Activated CD4-positive, CD25-positive, alpha-beta regulatory T cell (primary cell): ENCODE measurements at places on chromosomes 6 and 20.
A peak's percentile ranks its signal among the peaks of the same experiment; 100 is the strongest.

DNA sequence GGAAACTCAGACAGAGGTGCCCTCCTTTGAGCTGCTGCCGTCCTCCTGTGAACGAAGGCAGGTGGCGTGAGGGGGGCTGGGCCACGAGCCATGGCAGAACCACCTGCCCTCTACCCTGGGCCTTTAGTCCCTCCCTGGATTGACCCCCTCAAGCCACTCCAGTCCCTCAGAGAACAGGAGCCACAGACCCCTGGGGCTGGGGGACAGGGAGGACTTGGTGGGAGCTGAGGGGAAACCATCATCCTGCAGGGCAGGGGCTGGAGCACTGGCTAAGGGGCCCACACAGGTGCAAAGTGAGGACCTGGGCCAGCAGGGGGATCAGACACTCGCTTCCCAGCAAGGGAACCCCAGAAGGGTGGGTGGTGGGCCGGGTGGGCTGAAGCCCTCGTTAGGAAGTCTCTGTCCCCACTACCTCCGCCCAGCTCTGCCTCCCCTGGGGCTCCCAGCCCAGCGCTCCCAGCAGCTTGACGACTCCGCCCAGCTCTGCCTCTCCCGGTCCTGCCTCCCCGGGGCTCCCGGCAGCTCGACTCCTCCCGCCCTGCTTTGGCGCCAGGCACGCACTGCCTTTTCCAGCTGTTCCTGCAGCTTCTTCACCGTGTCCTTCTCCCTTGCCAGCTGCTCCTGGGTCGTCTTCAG, 44.4 kb downstream of the DSTN start:
- no peak for DNase-seq

- no peak for DNase-seq
Observed at GRCh38 chr6:110755411-110755834, 59.8 kb downstream of the CDK19 start.

GRCh38 chr6:106794129-106794528, 164.8 kb downstream of the QRSL1 start:
- DNase-seq: no peak

- DNase-seq: no peak
Observed at GRCh38 chr6:27263886-27264285, 16.4 kb downstream of the PRSS16 start.

DNA sequence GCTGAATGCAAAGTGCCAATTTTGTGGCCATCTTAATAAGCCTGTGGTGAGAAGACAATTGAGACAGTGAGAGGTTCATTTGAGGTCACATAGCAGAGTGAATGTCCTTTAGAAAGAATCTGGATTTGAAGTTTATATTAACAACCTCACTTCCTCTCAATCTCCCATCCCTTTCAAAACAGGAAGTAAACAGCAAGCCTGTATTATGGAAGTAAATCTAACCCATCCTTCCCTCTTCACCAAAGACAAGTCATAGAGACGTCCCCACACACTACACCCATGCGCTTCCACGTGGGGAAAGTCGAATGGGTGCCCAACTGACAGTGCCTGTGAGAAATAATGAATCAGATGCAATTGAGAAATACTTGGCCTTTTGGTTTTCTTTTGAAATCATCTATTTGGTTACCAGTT, 28.8 kb upstream of the CCND3 start:
- no peak for DNase-seq

DNA sequence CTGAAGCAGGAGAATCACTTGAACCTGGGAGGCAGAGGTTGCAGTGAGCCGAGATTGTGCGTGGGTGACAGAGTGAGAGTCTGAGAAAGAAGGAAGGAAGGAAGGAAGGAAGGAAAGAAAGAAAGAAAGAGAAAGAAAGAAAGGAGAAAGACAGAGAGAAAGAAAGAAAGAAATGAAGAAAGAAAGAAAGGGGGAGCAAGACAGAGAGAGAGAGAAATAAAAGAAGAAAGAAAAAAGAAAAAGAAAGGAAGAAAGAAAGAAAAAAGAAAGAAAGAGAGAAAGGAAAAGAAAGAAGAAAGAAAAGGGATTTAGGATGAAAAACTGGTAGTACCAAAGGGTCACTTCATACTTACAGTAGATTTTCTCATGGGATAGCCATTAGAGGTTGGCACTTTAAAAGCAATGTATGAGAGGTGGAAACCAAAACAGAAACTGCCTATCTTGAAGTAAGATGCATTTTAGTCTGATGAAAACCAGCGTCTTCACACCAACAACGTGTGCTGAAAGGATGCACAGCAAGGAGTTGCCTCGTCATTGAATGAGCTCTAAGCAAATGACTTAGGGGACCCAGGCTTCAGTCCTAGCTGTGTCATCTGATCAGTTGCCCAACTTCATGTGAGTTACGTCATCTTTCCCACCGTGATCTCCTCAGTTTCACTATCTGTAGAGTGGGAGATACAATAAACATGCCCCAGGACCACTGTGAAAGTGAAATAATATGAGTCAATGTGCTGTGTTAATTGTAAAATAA, 133.9 kb upstream of the NEDD9 start:
- DNase-seq: peak; percentile 18

- DNase-seq: no peak
Observed at GRCh38 chr6:51915098-51915497, 172.3 kb downstream of the PKHD1 start.

- DNase-seq: no peak
Observed at GRCh38 chr6:131782764-131783163, 25.1 kb upstream of the ENPP1 start.

- DNase-seq: no peak
Observed at GRCh38 chr20:19100975-19101374, 111.5 kb upstream of the SLC24A3 start.

- DNase-seq: no peak
Observed at GRCh38 chr6:130681028-130681427, 146.2 kb upstream of the SMLR1 start.

GRCh38 chr6:11712760-11713159, 65.8 kb downstream of the ADTRP start:
- no peak for DNase-seq

GRCh38 chr6:123150076-123150475, 154.0 kb downstream of the CLVS2 start:
- no peak for DNase-seq

DNA sequence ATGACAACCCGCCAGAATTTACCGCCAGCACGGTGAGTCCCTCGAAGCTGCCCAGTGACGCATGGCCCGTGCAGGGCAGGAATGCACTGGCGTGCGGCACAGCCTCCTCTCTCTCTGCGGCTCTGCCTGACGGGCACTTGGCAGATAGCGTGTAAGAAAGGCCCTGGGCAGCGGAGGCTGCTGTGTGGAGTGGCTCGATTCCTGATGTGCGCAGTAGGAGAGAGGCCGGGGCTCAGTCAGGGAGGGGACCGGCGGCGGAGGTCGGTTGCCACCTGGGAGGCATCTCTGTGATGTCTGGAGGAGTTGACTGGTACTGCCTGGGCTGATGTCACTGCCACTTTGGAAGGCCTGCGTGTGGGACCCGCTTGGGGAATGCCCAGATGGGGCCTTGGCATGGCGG, 170.7 kb downstream of the TAF4 start:
- no peak for DNase-seq

GRCh38 chr6:97316978-97317377, 34.0 kb upstream of the MMS22L start:
- no peak for DNase-seq

DNA sequence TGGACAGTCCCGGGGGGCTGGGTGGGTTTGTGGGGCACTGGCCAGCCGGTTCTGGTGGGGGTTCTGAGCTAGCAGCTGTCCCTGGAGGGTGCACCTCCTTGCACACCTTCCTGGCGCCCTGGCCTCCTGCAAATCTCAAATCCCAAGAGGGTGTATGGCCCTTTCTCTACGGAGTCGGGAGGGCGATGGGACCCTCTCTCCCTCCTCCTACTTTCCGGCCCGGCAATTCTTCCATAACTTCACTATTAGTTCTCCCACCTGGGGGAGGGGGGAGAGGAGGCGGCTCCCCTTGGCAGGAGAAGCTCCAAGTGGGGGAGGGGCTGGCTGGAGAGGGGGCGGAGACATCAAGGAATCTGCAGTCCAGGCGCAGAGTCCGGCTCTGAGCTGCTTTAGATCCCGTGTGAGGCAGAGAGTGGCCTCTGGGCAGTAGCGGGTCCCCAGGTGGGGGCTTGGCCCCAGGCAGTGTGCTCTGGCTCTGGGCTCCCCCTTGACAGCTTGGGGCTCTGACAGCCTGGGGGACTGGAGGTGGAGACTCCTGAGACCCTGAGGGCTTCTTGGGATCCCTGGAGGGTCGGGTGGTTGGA, 1.4 kb upstream of the LAMA5 start:
- no peak for DNase-seq

DNA sequence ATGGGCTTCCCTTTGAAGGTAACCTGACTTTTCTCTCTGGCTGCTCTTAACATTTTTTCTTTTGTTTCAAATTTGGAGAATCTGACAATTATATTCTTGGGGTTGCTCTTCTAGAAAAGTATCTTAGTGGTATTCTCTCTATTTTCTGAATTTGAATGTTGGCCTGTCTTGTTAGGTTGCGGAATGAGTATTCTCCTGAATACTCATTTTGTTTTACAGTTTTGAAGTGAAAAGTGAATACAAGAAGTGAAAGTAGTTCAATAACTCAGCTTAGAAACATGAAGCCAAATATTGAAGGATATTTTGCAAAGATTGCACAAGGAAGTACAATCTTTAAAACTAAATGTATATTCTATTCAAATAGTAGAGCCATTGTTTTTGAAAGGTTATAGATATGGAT, 120.2 kb upstream of the MAP3K4 start:
- no peak for DNase-seq

DNA sequence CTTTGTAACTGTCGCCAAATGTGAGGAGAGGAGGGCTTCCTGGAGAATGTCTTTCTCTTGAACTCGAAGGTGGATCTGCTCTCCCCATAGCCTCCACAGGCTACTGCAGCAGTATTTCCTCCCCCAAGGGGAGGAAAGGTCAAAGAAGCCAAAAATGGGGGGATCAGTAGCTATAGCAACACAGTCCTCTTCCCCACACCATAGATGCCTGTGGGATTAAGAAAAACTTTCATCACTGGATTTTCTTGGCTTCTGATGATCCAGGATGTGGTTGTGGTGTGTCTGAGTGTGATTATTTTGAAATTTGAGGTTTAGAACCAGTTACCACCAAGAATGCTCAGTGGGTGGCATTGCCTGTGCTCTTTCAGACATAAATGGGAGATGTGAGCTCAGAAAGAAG, 140.1 kb upstream of the SPACA1 start:
- no peak for DNase-seq
